Activated CD4-positive, alpha-beta T cell treated with anti-CD3 and anti-CD28 coated beads, Interleukin-2, amount 10 ng/mL, durations not matched to agents 24 days and 14 days (primary cell): ENCODE measurements at places on chromosomes 3 and 15. TPM values are rescaled to one million over a fixed set of nuclear protein-coding genes. Genes with fewer than 3 reads are reported as not detected.

DNA sequence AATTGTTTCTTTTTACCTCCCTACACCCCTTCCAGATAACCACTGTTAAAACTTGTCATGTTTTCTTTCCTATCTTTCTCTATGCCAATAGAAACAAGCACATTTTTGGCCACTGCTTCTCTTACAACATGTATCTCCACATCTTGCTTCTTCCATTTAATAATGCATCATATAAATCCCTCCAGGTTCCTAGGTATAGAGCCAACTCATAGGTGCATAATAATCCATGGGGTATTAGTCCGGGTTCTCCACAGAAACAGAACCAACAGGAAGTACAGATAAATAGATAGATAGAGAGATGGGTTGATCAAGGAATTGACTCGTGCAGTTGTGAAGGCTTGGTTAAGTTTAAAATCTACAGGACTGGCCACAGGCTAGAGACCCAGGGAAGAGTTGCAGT, 41.5 kb upstream of the PSMD6 start:
- peaks cover 19% of the 10 kb centered on the region for H3K27me3 ChIP-seq
- no peak overlapping the region for H3K27ac ChIP-seq
- H3K4me3 ChIP-seq: no peak overlapping the region
- no peak for DNase-seq

DNA sequence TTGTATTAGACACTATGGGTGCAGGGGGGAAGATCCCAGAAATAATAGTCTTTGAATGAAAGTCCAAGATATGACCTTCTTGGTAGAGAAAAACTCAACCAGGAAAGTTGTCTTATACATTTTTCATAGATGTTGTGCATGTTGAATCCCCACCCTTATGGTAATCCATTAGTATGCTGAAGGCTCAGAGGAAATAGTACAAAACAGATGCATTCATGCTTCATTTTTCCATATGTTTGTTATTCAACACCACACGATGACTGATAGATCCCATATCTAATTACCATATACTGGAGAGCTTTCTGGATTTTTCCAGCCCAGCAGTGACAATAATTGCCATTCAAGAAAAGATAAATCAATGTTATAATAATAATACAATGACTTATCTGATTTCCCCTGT, 487.4 kb downstream of the FGF12 start:
- H3K27me3 ChIP-seq: no peaks in the 10 kb centered on the region
- H3K4me3 ChIP-seq: no peak overlapping the region
- DNase-seq: no peak
- no peaks in the 10 kb centered on the region for H3K36me3 ChIP-seq
- H3K4me1 ChIP-seq: no peaks in the 10 kb centered on the region
- H3K27ac ChIP-seq: no peak overlapping the region

GRCh38 chr15:61633951-61634350, 404.8 kb upstream of the RORA start:
- DNase-seq: no peak
- no peak overlapping the region for H3K27ac ChIP-seq
- no peaks in the 10 kb centered on the region for H3K36me3 ChIP-seq
- H3K4me1 ChIP-seq: no peaks in the 10 kb centered on the region
- H3K4me3 ChIP-seq: no peak overlapping the region

Gene NEO1
- 5.8 TPM in 2 replicates for total RNA-seq
